ENCODE measurements at places on chromosomes 16 and 17.

GRCh38 chr17:7841915-7842379, 7.9 kb downstream of the KDM6B start:
- DNase-seq: peak; percentile 80

- DNase-seq: no peak
Measured at GRCh38 chr16:73610605-73611156, 562.8 kb upstream of the ZFHX3 start.

DNA sequence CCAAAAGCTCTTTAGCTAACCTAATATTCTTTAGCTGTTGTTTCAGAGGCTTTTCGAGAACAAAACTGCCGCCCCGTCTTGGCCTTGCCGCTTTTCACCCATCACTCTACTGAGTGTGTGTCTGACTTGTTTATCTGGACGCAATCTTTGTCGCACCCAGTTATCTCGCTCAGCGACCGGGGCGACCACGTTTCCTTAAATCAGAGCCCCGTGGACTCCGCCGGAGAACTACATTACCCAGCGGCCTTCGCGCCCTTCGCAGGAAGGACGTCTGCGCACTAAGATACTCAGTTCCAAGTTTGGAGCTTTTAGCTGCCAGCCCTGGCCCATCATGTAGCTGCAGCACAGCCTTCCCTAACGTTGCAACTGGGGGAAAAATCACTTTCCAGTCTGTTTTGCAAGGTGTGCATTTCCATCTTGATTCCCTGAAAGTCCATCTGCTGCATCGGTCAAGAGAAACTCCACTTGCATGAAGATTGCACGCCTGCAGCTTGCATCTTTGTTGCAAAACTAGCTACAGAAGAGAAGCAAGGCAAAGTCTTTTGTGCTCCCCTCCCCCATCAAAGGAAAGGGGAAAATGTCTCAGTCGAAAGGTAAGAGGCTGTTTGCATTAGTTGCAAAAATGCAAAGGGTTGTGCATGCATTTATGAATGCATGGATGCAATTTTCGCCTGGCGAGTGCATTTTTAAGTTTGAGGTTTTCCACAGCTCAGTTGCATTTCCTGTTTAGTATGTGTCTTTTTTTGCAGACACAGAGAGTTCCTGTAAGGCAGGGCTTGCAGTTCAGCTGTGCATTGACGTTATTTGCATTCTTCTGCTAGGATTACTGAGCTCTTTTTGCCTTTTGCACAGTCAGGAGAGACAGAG, at the start of gene MAP2K6:
Gene MAP2K6 (plus strand): TSS at position 290 of the 867 bp plus-strand sequence. CDS start 288 bp downstream, at position 578.
- peak; percentile 72 for DNase-seq

GRCh38 chr16:1645914-1646525, 32.1 kb upstream of the JPT2 start:
- no peak for DNase-seq

All from activated T-cell treated with anti-CD3 and anti-CD28 coated beads for 48 hours (primary cell).